GM10248 (cell line): ENCODE measurements at places on chromosomes 7 and 10.

DNA sequence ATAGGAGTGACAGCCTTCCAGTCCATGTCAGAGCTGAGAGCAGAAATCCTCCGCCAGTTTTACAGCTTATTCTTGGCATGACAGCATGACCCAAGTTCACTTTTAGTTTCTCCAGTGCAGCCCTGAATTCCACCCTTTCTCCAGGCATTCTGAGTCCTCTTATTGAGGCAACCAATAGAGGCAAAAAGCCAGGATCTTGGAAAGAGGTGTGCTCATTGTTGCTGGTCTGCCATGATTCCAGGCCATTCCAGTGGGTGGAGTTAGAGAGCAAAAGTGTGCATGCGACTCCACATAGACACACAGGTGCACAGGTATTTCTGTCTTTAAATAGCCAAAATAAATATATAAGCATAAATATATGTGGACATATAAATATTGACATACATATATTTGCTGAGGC is 224.7 kb upstream of the ADARB2 start:
- no peak for DNase-seq

- DNase-seq: no peak
Measured at GRCh38 chr7:37817591-37817960, 30.8 kb upstream of the NME8 start.

GRCh38 chr10:14259696-14260566 is 70.8 kb downstream of the FRMD4A start:
- no peak for DNase-seq

GRCh38 chr10:12121673-12122072 is 7.8 kb upstream of the SEC61A2 start:
- DNase-seq: peak; percentile 54

DNA sequence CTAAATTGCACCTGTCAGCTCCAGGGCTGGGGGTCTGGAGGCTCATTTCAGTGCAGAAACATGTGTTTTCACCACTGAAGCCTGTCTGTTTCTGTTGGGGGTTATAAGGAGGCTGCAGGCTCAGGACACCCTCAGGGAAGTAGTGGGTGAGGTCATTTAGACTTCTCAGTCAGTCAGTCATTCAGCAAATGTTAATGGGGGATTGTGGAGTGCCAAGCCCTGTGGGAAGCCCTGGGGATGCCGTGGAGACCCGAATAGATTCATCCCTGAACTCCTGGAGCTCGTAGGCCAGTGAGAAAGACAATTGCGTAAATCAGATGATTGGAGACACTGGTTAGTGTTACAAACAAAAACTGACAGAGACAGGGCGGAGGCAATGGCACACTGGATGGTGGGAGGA is 19.2 kb downstream of the LHPP start:
- DNase-seq: no peak

DNA sequence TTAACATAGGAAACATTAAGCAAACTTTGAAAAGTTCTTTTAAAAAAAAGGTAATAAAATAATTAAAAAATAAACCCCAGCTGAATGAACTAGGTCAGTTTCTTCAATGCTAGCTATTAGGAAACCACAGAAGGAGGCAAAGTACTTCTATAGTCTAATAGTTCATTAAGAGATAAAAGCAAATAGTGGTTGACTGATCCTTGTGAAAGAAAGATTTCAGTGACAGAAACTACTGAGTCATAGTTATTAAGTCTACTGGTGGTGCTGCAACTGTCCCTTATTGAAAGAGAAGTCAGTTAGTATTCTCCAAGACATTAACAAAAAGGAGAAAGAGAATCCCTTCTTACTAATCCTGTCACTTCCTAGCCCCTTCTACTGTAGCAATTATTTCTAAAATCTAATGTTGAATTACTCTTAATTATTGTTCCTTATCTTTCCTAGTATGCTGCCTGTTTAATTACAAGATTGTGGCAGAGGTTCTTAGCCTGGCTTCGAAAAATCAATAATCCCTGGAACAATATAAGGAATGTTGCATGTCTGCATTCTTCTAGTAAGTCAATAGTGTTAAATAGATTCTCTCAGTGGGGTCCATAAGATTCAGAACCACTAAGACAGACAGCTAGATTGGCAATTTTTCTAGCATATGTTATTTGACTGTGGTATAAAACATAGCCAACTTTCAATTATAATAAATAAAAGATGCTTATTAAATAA is 18.2 kb downstream of the TCTN3 start:
- no peak for DNase-seq

- no peak for DNase-seq
Measured at GRCh38 chr10:529468-530230, 159.8 kb downstream of the DIP2C start.

GRCh38 chr7:18202315-18203045 is 174.8 kb upstream of the PRPS1L1 start:
- DNase-seq: no peak

DNA sequence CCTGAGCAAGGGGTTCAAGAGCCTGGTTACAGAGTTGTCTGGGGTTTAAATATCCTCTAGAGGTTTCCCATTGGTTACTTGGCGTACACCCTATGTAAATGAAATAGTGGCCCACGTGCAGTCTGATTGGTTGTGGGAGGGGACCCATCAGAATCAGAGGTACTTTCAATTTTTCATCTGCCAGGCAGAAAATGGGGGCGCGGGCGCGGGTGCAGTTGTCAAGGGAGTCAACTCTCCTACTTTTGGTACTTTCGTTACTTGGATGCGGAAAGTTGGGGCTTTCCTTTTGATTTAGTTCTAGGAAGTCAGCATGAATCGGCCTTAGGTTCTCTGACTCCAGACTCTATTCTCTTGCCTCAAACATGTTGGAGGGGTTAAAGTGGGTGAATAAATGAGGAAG is 83.2 kb downstream of the DNAJB9 start:
- no peak for DNase-seq

DNA sequence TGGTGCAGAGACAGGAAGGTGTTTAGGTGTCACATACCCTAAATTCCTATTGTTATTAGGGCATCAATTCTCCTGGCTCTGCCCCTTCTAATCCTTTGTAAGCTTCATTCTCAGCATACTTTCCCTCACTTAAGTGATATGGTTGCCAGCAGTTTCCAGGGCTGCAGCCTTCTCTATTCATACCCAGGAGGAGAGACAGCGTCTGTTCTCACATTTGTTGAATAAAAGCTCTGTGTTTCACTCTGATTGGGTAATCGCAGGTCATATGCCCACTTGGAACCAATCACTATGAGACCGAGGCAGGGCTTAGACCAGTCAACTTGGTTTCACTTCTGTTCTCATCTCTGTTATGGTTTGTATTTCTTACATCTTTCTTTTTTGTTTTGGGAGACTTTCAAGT is 109.6 kb upstream of the MTPN start:
- peak; percentile 14 for DNase-seq

GRCh38 chr7:137578541-137578940 is 235.0 kb upstream of the PTN start:
- DNase-seq: no peak

- no peak for DNase-seq
Measured at GRCh38 chr10:63115732-63116383, 17.3 kb upstream of the NRBF2 start.

DNA sequence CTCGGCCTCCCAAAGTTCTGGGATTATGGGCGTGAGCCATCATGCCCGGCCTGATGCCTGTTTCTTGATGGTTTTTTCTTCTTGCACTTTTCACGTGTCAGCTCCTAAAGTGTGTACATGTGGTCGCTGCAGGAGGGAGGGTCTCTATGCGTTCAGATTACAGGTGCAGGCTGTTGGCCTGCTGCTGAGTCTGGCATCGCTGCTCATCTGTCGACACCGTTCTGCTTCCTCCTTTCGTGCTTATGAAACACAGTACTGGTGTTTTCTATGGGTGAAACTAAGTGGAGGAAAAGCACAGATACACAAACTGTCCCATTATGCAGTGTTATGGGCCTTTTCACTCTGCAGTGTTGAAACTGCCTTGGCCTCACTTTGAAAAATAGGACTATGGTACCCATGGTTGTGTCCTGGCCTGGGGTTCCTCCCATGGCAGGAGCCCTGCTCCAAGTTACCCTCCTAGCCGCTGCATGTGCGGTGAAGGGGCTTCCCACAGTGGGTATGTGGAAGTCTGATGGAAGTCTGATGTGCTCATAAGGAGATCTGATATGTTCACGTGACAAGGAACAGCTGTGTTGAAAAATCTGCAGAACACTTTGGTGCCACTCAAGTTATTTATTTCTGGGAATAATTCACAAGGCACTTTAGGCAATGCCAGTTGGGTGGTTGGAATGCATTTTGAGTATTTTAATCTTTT is 23.5 kb downstream of the OGDH start:
- DNase-seq: peak; percentile 46

- no peak for DNase-seq
Measured at GRCh38 chr10:113041324-113041723, 91.3 kb downstream of the TCF7L2 start.

DNA sequence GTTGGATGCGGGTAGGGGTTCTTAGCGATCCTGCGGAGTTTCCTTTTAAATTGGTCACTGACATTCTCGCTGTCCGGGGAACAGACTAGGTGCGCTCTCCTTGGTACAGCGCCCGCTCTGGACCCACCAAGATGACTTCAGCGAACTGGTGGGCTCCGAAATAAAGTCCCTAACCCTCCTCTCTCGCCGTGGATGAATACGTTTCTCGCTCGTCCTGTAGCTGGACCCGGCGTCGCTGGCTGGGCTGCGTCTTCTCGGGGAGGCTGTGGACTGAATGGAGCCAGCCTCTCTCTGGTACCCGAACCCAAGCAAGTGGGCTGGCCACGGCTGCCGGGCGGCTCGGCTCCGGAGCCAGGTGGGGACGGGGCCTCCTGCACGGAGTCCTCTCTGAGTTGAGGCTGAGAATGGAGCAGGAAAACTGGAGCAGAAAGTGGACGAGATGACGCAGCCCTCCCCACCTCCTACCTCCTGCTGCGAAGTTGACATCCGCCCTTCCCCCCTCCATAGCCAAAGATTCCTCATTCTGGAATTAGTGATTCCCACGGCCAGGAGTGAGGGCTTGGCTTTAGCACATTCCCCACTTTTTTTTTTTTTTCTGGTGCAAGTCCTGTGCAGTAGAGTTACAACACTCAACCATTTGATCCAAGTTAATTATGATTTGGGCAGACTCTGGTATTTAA is 1.5 kb downstream of the UNC5B start:
- DNase-seq: no peak

DNA sequence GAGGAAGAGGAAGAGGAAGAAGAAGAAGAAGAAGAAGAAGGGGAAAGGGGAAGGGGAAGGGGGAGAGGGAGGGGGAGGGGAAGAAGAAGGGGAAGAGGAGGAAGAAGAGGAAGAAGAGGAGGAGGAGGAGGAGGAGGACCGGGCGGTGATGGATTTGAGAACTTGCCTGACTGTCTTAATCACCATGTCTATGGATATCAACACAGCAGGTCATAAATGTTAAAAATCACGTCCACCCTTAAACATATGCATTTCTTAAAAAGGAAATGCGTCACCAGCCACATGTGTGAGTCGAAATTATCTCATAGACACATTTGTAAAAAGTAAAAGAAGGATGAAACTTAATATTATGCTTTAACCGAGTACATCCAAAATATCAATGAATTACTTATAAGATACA is 42.1 kb upstream of the INSIG1 start:
- no peak for DNase-seq

DNA sequence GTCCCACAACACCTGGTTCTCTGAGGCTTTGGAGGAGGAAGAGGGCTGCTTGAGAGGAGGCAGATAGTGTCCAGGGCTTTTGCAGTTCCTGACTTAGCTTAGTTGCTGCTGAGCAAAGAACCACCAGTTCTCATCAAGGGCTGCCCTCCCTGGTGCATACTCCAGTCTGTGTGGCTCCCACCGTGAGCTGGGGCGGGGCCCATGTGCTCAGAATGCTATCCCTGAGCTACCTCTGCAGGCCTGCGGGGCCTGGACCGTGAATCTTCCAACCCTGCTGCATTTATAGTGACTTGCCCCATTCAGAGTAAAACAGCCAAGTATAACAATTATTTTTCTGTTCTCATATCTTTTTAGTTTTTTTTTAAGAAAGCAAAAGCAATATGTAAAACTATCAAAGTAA is 49.2 kb downstream of the TACR2 start:
- no peak for DNase-seq

DNA sequence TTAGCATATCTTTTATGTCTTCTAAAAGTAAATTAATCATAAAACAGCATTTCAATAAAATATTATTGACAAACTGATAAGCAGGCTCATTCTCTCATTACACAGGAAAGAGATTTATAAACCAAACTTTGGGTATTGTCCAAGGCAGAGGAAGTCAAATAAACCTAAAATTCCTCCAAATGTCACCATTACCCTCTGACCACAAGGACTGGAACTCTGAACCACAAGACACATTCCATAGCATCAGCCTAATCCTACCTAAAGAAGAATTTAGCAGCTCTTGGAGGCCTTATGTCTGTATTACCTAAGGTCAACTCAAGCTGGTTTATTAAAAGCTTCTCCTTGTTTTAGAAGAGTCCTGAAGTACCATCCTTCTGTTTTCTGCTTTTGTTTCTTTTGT is 82.4 kb upstream of the SLC13A1 start:
- DNase-seq: no peak

DNA sequence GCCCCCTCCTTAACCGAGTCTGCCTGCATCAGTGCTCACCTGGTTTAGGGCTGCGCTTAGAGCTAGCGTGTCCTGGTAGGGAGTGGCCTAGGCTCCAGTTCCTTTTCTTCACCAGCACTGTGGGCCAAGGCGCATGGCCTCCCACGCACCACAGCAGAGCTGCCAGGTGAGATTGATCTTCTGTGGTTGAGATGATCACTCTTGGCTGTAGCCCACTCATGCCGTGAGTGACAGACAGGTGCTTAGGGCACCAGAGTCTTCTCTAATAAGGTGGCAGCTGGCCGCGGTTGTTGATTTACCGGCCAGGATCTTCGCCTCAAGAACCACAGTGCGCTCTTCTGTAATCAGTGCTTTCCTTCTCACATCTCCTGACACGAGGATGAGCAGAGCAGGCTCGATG is 157.2 kb upstream of the INSYN2A start:
- DNase-seq: no peak

DNA sequence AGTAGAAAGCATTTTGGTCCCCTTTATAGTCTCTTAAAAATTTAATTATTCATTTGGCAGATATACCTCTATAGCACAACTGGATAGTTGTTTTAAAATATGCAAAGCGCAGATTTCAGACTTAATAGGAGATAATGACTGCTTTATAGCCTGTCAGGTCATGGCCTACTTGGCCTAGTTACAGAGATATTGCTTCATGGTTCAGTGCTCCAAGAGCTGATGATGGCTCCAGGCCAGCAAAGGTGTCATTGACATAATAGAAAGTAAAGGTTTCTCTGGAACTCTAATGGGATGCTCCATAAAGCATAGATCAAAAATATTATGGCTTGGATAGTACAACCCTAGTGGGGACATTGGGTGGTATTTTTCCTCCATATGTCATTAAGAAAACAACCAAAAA is 285.7 kb downstream of the NXPH1 start:
- DNase-seq: no peak

GRCh38 chr10:84196941-84197340 is 2.6 kb downstream of the CDHR1 start:
- DNase-seq: no peak
